ENCODE measurements at places on chromosomes 11 and 22.

- no peak for DNase-seq
Observed at GRCh38 chr11:115552151-115552772, 48.0 kb upstream of the CADM1 start.

DNA sequence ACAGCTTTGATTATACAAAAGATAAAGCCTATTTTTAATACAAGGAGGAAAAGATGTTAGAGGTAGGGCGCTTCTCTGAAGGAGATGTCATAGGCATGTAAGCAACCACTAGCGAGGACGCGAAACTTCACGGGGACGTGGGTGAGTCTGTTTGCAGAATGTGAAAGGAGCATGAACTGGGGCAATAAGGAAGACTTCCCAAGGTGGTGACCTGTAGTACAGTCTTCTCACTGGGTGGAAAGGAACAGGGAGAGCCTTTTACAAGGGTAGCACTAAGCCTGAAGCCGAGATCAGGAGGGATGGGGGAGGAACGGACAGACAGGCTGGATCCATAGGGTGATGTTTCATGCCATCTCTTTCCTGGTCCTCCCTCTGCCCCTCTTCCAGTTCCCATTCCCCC, 10.0 kb upstream of the MICAL2 start:
- no peak for DNase-seq

GRCh38 chr11:1508986-1509385, 22.4 kb upstream of the MOB2 start:
- no peak for DNase-seq

DNA sequence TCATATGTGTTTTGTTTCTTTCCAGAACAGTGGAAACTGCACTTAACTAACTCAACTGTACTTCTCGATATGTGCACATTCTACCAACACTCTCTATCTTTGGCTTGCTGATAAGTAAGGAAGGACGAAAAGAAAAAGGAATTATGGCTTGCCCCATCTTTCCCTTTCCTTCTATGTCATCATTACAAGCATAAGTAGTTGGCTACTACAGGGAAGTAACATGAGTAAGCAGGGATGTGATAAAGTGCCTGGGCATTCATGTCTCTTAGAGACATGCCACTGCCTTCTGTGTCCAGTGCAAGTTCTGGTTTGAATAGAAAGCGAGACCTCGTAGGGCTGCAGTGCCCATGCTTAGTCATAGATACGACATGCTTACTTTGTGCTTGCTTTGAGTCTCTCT, 342.5 kb downstream of the ETS1 start:
- no peak for DNase-seq

GRCh38 chr11:102438311-102439062, 14.1 kb downstream of the TMEM123 start:
- DNase-seq = no peak
